ENCODE measurements at places on chromosomes 4 and X.

GRCh38 chr4:133802359-133803140 lies 399.0 kb downstream of the PABPC4L start:
- DNase-seq = no peak

DNA sequence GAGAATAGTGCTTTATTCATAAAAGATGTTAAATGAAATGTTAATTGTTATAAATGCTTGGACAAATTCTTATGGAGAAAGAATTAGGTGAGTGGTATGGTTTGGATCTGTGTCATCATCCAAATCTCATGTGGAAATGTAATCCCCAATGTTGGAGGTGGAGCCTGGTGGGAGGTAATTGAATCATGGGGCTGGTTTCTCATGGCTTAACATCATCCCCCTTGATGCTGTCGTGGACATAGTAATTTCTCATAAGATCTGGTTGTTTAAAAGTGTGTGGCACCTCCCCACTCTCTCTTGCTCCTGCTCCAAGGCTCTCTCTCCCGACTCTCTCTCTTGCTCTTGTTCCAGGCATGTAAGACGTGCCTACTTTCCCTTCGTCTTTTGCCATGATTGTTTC lies 22.5 kb downstream of the GYPE start:
- DNase-seq = no peak

DNA sequence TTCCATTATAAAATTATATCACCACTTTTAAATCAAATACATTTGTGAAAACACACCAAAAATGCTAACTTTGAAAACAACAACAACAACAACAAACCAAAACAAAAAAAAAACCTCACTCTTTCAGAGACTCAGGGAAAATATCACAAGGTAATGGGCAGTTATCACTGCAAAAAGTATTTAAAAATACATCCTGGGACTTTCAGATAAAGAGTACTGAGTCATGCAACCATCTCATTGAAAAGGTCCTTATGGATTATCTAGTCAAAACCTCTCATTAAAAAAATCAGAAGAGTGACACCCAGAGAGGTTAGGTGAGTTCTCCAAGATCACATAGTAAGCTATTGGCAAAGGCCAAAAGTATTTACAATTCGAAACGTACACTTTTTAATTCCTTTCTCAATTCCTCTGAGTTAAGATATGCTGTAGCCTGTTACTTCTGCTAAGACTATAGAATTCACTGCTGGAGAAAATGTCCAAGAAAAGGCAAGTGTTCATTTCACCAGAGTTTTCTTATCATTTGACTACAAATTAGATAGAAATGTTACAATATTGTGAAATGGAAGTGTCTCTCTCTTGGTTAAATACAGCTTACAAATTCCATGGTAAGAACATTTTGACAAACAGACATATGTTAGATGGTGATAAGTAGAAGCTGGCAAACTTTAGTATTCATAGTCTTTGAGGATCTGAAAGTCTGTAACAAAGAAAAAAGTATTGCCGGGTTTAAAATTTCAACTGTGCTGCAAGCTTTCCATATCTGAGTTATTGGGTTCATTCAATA lies 9.3 kb downstream of the STX18 start:
- DNase-seq = no peak

DNA sequence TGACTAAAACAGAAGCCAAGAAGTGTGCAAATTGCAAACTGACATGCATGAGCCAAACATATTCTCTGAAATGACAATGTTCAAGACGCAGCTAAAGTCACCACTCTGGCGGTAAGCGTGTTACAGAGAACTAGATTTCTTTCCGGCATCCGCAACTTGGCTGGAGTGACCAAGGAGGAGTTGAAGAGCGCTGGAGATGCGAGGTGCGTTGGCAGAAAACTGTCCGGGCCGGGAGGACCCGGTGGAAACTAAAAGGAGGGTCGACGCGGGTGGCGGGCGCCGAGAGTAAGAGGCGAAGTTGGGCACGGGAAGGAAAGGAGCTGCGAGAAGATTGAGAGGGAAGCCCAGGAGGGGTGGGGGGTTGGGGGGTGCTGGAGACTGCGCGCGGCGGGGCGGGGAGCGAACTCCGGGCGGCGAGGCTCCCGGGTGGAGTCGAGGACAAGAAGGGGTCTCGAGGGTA lies 807 bp downstream of the SEL1L3 start:
- no peak for DNase-seq

GRCh38 chr4:6986072-6986780 lies 56.9 kb upstream of the TADA2B start:
- DNase-seq = no peak

- no peak for DNase-seq
Observed at GRCh38 chrX:45001048-45001447, 128.1 kb downstream of the KDM6A start.

- no peak for DNase-seq
Observed at GRCh38 chr4:148053298-148054003, 321.6 kb downstream of the ARHGAP10 start.

- DNase-seq = no peak
Observed at GRCh38 chr4:385934-386707, 48.5 kb downstream of the ZNF141 start.

GRCh38 chr4:5472160-5472591 lies 236.2 kb downstream of the EVC2 start:
- DNase-seq = no peak

DNA sequence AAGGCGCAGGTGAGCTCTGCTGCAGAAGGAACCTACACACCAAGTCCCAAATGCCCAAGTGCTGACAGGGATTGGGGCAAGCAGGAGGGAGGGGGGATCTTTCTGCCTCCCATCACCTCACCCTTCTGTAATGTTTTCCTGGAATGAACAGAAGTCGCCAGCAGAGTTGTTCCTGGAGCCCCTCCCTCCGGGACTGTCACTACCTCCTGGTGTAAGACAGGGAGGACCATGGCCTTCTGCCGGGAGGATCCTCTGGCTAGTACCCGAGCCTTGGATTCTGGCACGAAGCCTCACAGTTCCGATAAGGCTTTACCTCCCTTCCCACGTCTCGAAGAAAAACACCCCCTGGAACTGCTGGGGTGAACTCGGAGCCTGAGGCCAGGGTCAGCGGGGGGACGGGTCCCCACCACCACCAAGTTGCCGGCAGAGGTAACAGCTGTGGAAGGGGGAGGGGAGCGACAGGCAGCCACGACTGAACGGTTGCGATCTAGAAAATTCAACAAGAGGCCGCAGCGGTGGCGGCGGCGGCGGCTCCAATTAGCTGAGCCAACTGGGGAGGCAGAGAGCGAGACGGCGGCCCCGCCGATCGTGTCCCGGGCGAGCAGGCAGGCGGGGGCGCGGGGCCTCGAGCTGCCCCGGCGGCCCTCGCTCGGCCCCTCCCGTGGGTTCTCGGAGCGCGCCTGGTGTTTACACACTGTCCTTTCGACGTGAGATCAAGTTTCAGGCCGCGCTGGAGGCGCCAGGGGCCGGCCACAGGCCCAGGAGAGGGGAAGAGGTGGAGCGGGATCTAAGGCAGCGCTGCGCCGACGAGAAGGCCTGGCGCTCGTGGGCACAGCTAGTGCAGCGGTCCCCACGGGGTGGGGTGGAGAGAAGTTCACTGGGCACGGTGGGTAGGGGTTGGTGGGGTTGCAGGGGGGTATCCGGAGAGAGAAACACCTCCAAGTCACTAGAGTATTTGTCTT lies 53.7 kb upstream of the BCOR start:
- DNase-seq = peak; percentile 28

- no peak for DNase-seq
Observed at GRCh38 chr4:152101556-152102435, 341.0 kb upstream of the GATB start.

- no peak for DNase-seq
Observed at GRCh38 chr4:113375964-113376666, 326.7 kb downstream of the ANK2 start.

DNA sequence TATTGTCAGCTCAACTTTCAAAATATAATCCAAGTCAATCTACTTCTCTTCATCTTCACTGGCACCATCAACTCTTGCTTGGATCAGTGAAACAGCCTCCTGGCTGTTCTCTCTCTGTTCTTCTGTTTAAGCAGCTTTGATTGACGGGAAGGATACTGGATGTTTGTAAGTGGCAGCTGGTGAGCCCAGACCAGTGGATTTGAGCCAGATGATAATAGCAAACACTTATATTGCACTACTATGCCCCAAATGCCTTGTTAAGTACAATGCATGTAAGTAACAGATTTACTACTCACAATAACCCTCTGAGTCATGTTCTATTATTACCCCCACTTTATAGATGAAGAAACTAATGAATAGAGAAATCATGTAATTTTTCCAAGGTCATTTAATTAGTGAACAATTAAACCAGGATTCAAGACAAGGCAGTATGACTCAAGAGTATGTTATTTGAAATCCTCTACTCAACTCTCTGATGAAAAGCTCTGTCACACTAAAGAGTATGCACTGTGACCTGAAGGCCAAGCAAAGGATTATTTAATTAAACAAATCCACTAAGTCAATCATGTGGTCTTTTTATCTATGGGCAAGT lies 44.8 kb downstream of the SPANXN3 start:
- DNase-seq = peak; percentile 58

DNA sequence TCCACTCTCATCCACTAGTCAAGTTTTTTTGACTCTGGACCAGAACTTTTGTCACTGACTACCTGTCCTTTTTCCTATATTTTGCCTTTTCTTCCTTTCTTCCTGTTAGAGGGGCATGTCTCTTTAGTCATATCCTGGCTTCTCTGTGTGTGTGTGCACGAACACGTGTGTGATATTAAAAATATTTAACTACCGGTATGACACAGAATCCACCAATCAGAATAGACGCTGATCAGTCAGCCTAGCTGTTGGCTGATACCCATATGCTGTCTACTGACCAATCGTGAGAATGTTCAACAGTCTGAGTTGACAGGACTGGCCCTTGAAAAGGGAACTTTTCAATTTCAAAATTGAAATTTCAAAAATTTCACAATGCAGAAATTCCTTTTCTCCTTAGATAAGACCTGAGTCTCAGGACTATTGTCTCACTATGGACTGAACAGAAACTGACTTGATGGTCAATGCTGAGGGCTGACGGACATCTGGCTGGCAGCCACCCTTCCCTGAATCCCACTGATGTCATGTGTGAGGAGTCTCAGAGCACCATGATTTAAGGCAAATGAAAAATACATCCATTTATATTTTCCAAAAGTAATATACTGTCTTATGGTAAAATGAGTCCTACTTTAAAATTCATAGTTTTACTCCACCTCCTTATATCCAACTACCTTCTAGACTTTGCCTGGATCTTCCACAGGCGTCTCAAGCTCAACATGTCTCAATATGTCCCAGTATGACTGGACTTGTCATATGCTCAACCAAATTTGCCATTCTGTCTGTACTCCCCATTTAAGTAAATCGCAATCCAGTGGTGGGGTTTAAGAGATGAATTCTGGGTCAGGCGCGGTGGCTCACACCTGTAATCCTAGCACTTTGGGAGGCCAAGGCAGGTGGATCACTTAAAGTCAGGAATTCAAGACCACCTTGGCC lies 78.0 kb downstream of the CHRNA9 start:
- DNase-seq = no peak

DNA sequence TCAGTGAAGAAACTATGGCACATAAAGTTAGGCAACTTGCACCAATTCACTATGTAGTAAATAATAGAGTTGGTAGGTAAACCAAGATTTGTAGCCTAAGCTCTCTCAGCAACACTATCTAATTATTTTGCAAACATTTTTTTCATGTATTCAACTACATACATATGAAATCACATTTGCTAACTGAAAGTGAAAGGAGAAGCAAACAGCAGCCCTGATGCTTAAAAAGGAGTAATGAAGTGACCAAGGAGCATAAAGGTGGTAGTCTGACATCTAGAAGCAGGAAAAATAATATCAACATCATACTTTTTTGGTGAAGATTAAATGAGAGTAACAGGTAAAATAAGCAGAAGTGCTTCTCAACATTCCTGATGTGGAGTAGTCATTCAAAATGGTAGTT lies 603.7 kb downstream of the GRXCR1 start:
- no peak for DNase-seq

- DNase-seq = no peak
Observed at GRCh38 chrX:108127152-108127551, 35.6 kb downstream of the ATG4A start.

DNA sequence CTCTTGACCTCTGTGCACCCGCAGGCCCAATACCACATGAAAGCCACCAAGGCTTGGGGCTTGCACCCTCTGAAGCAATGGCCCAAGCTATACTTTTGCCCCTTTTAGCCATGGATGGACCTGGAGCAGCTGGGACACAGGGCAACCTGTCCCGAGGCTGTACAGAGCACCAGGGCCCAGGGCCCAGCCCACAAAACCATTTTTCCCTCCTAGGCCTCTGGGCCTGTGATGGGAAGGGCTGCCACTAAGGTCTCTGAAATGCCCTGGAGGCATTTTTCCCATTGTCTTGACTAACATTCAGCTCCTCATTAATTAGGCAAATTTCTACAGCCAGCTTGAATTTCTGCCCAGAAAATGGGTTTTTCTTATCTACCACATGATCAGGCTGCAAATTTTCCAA lies 79.9 kb upstream of the GABRA3 start:
- DNase-seq = no peak

DNA sequence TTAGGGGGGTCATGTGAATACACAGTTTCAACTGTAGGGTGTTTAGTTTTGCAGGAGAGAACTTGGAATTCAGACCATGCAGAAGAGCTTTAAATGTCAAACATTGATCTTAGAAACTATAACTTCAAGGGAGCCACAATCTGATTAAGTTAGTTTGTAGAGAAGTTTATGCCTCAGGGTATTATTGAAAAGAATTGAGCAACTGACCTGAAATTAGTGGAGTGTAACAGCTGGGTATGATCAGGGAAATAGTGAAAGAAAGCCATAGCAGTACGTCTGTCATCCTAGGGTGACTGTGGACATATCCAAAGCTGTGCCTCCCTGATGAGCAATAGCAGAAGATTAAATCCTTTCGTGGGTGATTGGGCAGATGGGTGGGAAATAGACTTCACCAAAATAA lies 63.8 kb downstream of the FAM47B start:
- DNase-seq = no peak

- DNase-seq = no peak
Observed at GRCh38 chrX:71195964-71196649, 26.9 kb upstream of the GJB1 start.

- no peak for DNase-seq
Observed at GRCh38 chr4:38560768-38561558, 103.0 kb upstream of the KLF3 start.

DNA sequence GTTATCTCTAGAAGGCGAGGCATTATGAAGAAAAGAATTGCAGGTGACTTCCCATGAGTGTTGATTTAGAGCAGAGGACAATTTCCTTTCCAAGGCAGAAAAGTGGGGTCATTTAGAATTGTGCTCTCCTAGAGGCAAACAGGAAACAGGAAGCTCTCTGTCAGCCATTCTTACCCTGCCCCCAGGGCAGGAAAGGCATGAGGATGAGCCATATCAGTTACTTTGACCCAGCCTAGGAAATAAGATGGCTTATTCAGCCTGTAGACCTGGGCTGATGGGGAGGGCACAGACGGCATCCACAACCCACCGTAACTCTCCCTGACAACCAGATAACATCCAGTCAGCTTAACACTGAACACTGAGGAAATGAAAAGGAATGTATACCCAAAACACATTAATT lies 88.8 kb upstream of the KDR start:
- DNase-seq = no peak

- no peak for DNase-seq
Observed at GRCh38 chr4:101019941-101020401, 327.4 kb downstream of the PPP3CA start.

- no peak for DNase-seq
Observed at GRCh38 chr4:177163532-177163931, 146.1 kb upstream of the NEIL3 start.

- DNase-seq = no peak
Observed at GRCh38 chrX:31420711-31421151, 348.9 kb upstream of the FTHL17 start.

- DNase-seq = no peak
Observed at GRCh38 chrX:8879750-8880149, 78.6 kb upstream of the FAM9A start.
